ENCODE measurements at places on chromosomes 11 and 22. TPM values are rescaled to one million over a fixed set of nuclear protein-coding genes. Genes with fewer than 3 reads are reported as not detected.

Gene CASP5
- total RNA-seq, result not detected

Gene EFEMP2
- 1.4 TPM for total RNA-seq

Gene BRMS1
- 102 TPM for total RNA-seq

Gene SLC22A8
- total RNA-seq, result not detected

Gene CHADL
- total RNA-seq, result not detected

Gene CCDC89
- total RNA-seq, result not detected

Gene GGTLC2
- not detected for total RNA-seq

Gene C22orf23
- not detected for total RNA-seq

Gene NEFH
- total RNA-seq, result not detected

Gene BIK
- 1.1 TPM for total RNA-seq

Gene RAPSN
- total RNA-seq, result not detected

Gene TRIM6
- 10.5 TPM for total RNA-seq

Gene EXPH5
- 0.05 TPM for total RNA-seq

Gene OR5AN1
- total RNA-seq, result not detected

Gene SLC5A1
- 0.06 TPM for total RNA-seq

Gene GGTLC3
- total RNA-seq, result not detected

Gene SLC29A2
- total RNA-seq, result 5.8 TPM

Gene TYR
- total RNA-seq, result not detected

Gene TBX1
- total RNA-seq, result 5.7 TPM

Gene OR11H1
- total RNA-seq, result not detected

Gene KCNJ1
- not detected for total RNA-seq

Gene APOA1
- total RNA-seq, result not detected

Gene POTEH
- not detected for total RNA-seq

Gene TRIM5
- total RNA-seq, result 10.7 TPM

Gene TRPM5
- not detected for total RNA-seq

Gene SMTNL1
- not detected for total RNA-seq

Gene ARHGAP8
- 1.4 TPM for total RNA-seq

Gene RBMXL2
- total RNA-seq, result not detected

Gene MEI1
- total RNA-seq, result 0.21 TPM

Gene FGF3
- total RNA-seq, result not detected

Gene OR4C12
- not detected for total RNA-seq
